Renal pelvis (tissue), 12 donors: ENCODE measurements at places on chromosomes 5 and 9. TPM values are rescaled to one million over a fixed set of nuclear protein-coding genes. Genes with fewer than 3 reads are reported as not detected.

DNA sequence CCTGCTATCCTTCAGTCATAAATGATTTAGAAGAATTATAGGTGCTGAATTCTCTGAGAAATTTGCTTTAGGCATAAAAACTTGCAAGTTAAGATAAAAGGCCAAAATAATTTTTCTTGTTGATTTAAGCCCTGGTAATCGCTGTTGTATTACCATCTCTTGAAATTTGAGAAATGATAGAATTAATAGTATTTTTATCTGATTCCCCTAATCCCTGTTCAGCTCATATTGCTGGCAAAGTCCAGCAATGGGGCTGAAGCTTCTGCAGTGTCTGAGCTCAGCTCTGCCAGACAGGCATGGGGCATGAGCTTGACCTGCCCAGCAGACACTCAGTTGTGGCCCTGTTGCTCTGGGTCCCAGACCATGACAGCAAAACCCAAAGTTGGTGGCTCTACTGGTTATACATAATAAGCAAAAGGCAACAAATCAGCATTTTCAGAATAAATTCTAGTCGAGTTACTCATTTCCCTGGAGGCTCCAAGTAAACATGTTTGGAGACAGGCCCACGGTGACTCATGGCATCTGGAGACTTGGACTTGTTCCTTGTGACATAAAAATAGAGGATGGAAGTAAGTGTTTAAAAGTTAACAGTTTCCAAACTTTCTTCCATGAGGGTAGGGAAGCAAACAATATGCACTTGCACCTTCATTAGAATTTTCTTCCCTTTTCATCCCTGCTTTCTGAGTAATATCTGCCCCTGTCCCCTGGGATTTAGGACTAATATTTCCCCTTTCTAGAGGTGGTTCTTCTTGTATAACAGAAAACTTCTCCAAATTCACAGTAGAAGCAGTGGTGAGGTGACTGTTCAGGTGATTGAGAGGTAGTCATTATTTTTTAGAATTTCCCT lies 60.2 kb upstream of the SLC2A8 start:
- DNase-seq: peak; percentile 78

DNA sequence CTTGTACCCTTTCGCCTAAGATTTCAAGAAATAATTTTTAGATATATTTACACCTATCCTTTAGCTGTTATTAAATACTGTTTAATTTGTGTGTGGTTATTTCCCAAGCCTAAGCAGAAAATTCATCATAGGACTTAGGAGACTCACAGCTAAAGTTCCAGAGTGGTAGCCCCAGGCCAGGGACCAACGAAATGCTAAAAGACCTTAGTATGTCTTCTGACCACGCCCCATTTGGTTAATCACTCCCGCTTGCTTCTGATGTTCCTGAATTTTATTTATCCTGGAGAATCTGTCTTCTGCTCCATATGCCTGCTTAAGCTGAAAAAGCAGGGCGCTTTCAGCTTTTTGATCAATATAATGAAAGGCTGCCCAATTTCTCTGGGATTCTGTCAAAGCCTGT lies 18.7 kb upstream of the SEMA6A start:
- DNase-seq: no peak

DNA sequence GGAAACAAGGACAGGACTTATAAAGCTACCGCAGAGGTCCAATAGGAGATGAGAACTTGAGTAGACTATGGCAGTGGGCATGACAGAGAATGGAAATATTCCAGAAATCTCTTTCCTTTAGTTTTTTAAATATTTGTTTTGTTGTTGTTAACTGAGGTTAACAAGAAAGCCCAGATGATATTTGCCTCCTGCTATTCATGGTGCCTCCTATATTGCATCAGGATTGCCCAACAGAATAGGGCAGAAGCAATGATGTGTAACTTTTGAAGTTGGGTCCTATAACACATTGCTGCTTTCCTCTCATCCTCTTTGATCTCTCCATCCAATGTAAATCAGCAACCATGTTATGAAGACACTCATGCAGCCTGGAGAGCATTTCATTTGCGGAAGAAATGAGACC lies 42.8 kb downstream of the PDE4D start:
- DNase-seq: no peak

GRCh38 chr5:134552301-134552700 lies 26.8 kb downstream of the JADE2 start:
- DNase-seq: no peak

DNA sequence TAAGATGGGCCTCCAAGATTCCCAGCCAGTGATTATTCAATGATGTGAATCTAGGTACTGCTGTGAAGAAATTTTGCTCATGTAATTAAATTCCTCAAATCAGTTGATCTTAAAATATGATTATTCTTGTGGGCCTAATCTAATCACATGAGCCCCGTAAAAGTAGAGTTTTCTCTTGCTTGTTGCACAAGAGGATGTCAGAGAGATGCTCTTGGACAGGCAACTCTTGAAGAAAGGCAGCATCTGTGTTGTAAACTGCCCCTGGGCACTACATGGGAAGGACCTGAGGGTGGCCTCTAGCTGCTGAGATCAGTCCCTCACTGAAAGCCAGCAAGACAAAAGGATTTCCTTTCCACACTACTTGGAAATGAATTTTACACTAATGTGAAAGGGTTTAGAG lies 132.9 kb downstream of the TRPM3 start:
- no peak for DNase-seq

DNA sequence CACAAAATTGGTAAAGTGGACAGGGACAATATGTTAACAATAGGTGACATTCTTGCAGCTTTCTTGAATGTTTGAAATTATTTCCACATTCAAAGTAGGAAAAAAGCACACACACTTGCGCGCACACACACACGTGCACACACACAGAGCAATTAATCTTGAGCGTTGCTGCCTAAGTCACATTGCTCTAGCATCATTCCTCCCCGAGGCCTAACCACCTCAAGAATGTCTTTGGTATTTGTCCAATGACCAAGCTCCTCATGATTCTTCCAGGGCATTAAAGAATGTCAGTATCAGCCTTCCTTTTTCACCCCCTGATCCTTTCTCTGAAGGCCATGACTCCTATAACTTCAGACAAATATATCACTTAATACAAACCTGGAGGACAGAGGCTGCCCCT lies 198.1 kb downstream of the NPR3 start:
- DNase-seq: no peak

GRCh38 chr9:106890608-106891007 lies 27.6 kb downstream of the ZNF462 start:
- no peak for DNase-seq

DNA sequence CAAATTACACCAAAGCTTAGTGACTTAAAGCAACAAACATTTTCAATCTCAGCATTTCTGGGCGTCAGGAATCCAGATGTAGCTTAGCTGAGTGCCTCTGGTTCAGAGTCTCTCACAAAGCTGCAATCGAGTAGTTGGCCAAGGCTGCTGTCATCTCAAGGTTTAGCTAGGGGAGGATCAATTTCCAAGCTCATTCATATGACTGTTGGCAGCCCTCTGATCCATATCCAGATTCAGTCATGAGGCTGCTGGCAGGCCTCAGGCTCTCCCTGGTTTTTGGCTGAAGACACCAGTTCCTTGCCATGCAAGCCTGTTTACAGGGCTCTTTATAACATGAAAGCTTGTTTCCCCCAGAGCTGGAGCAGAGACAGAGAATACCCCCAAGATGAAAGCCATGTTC lies 419.5 kb upstream of the TLE4 start:
- no peak for DNase-seq

PCDHA6 gene
- polyA plus RNA-seq: 0.25 TPM

WDR31 gene
- polyA plus RNA-seq: 8.4 TPM

TAF1L gene
- 0.13 TPM for polyA plus RNA-seq

SLC25A48 gene
- 3.0 TPM for polyA plus RNA-seq

INSL6 gene
- 0.38 TPM for polyA plus RNA-seq
